ENCODE measurements at places on chromosomes 2 and 18.
A peak's percentile ranks its signal among the peaks of the same experiment; 100 is the strongest.

DNA sequence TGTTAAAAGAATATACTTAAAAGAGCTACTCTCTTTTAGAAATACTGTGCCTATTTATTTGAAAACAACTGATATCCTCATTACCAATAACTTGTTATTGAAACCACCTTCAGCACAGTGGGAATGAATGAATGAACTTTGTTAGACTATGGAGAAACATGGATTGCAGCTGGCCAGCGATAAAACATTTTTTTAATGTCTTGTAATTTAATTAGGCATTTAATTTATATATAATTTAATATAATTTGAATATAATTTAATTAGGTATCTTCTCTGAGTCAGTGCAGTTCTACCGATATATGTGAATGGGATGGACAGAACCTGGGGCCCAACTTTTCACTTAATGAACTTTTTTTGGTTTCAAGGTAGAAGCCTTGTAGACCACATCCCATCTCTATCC is 94.4 kb downstream of the KCTD18 start:
- DNase-seq: no peak

DNA sequence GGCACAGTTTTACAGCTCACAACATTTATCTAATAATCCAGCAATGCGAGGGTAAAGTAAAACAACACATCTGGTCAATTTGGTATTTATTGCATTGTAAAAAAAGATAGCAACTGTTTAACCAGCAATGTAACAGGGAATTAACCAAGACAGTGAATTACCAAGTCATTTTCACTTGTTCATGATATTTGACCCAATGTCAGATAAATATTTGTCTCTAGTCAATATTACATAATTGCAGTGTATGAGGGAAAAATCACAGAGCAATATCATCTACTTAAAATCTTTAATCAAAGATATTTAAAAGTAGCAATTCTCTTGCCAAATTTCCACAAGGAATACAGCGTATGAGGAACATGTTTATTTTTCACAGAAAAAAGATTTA is 1265.1 kb upstream of the CHAC2 start:
- DNase-seq: no peak

DNA sequence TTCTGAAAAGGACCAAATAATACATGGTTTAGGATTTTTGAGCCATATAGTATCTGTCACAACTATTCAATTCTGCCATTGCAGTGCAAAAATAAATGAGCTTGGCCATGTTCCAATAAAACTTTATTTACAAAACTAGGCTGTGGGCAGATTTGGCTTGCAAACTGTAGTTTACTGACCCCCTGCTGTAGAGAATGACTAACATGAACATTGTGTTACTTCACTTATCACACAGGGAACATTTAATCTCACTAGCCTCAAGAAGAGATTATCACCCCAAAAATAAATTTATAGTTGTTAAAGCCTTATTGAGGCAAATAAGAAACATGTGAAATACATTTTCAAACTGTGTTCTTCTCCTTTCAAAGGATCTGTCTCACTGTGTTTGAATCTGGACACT is 766.2 kb downstream of the MBD2 start:
- DNase-seq: no peak

- DNase-seq: no peak
Measured at GRCh38 chr2:47206181-47206580, 51.1 kb upstream of the STPG4 start.

DNA sequence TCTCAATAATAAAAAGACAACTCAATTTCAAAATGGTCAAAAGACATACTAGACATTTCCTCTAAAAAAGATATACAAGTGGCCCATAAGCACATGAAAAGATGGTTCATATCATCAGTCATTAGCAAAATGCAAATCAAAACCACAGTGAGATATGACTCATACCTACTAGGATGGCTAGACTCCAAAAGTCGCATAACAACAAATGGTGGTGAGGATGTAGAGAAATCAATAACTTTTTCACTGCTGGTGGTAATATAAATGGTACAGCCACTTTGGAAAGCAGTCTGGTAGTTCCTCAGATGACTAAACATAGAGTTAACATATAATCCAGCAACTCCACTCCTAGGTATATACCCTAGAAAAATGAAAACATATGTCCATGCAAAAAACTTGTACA is 242.3 kb upstream of the NOL4 start:
- DNase-seq: no peak

GRCh38 chr2:152465541-152465940 is 130.6 kb downstream of the FMNL2 start:
- DNase-seq: no peak

DNA sequence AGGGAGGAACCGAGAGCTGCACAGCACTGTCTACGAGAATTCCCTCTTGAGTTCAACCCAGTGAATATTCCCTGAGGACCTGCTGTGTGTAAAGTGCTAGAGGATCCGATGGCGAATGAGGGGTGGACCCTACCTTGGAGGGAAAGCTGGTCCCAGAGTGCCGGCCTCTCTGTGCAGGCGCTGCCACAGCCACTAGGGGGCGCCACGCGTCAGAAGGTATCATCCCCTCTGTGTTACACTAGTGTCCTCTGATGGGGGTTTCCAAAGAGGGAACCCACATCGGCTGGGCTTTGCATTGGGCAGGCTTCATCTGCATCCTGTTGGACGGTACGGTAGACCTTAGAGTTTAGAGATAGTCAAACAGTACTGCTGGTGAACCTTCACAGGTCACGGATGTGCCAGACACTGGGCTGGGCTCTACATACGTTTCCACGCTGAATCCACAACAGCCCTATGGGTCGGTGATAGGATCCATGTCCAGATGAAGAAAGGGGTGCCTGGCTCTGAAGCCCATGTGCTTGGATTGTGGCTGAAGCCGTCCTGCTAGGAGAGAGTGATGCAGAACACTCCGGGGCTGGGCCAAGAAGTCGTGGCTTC is 39.0 kb downstream of the COA5 start:
- DNase-seq: peak; percentile 72

GRCh38 chr2:23312996-23313606 is 71.9 kb upstream of the KLHL29 start:
- peak; percentile 78 for DNase-seq
